Activated CD4-positive, alpha-beta T cell treated with anti-CD3 and anti-CD28 coated beads for 36 hours (primary cell): ENCODE measurements at places on chromosomes 7 and 10.

GRCh38 chr7:111301891-111302290 is 211.0 kb downstream of the LRRN3 start:
- DNase-seq: no peak

DNA sequence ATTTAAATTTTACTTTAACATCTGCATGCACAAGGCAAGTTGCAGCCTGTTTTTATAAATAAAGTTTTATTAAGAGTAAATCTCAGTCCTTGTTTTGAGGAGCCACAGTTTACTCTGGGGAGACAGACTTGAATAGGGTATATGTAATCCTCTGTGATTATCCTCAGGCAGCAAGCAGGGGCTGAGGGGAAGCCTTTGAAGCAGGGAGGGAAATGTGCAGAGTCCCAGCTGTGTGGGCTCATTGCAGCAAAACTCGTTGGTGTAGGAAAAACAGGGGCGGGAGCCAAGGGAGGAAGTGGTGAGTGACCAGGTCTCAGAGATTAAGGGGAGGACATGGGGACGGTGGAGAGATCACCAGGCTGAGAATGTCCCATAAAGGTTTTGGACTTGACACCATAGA is 34.3 kb upstream of the SMC3 start:
- DNase-seq: no peak

DNA sequence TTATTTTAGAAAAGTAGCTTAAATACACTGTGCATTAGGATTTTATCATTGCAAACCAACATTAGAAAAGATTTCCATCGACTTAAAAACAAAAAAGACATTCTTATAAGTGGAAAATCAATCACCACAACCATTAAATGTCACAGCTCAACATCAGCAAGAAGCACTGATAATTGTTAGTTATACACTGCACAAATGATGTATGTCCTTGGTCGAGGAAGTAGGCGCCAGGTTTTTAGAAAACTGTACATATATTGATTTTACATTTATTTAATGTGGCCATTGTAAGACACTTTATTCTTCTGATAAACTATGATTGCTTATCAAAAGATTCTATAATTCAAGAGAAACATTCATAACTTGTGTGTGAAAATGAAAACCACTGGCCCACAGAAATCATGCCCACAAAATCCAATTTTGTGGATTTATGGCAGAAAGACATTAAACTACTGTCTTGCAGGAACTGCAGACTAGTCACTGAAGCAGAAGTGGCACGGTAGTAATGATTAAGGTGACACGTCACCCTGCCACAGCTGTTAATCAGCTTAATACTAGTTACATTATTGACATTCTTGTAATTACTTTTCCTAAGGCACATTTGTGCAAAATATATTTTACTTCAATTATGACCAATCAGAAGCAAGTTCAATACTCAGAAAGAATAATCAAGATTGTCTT is 79.4 kb downstream of the VPS41 start:
- no peak for DNase-seq

DNA sequence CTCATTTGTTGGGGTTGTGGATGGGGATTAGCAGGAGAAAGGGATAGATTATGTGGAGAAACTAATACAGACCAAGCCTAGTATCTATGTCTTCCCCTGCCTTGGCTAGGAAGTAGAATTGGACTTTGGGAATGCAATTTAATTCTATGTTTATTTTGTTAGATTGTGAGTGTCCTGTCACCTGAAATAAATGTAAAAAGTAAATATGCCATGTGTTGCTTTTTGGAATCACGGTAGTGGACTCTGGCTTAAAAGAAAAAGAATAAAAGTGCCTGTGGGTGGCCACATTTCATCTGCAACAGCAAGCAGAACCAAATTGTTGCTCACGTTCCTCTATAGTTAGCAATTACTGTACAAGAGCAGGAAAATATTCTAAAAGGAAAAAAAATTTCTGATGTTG is 42.3 kb downstream of the TET1 start:
- no peak for DNase-seq

GRCh38 chr10:131997366-131998049 is 15.8 kb upstream of the BNIP3 start:
- no peak for DNase-seq

- no peak for DNase-seq
These were observed 5.1 kb downstream of the HABP2 start for GRCh38 chr10:113557903-113558321.

GRCh38 chr7:93228302-93228701 is 2.0 kb upstream of the HEPACAM2 start:
- no peak for DNase-seq

DNA sequence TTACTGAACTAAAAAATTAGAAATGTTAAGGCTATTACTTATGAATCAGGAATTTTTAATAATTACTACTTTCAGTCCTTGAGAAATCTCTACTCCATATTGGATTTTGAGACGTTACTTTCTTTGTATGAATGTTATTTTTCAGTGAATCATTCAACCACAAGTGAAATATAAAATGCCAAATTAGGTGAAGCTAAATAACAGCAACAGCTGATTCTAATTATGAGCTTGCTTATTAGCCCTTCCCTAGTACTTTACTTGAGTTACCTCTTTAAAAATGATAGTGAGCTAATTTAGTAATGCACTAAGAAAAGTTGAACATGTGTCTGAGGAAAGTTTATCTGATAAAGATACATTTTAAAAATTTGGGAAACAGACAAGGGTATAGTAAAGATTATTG is 51.4 kb downstream of the PCGF5 start:
- no peak for DNase-seq

GRCh38 chr7:117970801-117971200 is 97.6 kb upstream of the CTTNBP2 start:
- no peak for DNase-seq

GRCh38 chr7:137923380-137923779 is 76.6 kb upstream of the DGKI start:
- no peak for DNase-seq
